ENCODE measurements at places on chromosomes 11 and 22.

DNA sequence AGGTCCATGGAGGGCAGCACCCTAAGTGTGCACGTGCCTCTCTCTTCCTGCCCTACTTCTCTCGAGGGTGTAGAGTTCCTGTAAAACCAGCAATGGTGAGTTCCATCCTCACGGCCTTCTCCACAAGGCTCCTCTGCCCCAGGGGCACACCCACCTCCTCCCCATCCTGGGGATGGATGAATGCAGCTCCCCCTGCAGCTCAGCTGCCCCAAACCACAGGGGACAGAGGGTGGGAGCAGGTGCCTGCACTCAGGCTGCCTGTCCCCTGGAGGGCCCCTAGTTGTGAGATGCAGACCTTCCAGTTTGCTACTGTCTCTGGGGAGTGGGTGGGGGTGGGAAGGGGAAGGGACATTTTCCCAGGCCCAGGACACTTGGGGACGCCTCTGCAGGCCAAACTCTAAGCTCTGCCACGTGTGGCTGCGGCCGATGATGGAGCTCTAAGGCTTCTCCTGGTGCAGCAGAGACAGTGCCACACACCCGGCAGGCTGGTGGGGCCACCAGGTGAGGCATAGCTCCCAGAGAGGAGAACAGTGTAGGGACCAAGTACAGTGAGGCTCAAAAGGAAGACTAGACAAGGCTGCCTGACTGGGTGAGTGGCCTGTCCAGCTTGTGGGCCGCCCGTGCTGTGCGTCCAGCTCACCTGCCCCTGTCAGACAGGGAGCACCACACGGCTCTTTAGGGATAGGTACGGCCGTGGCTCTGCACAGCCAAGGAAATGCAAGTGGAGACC, 540.9 kb downstream of the TBC1D22A start:
- no peak for DNase-seq

DNA sequence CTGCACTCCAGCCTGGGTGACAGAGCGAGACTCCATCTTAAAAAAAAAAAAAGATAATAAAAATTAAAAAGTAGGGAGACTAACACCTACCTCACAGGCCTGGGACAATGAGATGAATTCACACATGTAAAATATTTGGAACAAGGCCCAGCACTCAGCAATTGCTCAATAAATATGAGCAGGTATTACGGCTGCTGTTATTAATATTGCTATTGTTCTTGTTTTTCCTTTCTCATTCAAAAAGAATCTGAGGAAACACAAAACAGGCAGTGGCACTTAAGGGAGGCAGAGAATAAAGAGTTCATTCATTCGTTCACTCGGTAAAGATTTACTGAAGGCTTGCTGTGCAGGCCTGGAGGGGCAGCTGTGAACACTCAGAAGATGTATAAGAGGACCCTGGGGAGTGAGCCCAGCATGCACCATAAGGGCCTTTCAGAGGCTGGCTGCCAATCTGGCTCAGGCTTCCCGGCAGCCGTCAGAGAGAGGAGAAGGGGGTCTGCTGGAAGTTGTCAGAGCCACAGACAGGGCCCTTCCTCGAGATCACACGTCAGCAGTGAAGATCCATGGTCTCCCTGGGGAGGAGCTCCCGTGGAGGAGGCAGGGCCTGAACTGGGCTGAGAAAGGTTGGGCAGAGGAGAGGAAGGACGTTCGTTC, 51.6 kb upstream of the TCF20 start:
- no peak for DNase-seq

DNA sequence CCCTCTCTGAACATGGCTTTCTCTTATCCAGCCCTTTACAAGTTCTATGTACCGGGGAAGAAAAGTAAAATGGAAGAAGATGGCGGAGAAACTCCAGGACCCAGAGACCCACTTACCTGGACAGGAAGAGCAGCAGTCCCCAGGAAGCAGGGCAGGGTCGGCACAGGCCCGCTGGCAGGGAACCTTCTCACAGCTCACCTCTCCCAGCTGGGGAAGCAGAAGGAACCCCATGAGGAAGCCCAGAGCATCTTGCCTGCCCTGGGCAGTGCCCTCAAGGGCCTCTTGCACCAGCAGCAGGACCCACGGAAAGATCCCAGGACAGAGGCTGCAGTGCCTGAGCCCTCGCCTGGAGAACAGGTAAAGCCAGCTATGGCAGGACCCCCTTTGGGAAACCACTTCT, 23.4 kb downstream of the PGA5 start:
- DNase-seq, result no peak

DNA sequence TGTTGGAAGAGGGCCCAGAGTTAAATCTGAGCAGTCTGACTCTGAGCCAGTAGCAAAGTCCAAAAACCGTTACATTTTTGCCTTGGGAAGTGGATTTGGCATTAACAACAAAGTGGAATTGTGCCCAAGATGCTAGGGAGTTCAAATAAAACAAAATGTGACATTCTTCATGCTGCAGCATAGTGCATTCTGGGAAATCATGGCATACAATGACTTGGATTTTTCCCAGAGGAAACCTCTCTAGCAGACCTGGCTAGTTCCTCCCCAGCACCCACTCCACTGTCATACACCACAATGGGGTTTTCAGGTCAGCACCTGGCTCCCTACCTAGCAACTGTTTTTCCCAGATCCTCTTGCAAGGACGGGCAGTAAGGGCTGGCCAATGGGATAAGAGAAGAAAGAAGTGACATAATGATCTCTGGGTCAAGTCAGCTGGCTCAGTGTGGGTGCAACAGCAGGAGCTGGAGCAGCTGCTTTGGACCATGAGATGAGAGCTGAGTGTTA, 24.8 kb upstream of the CYB5R3 start:
- DNase-seq, result peak; percentile 50

DNA sequence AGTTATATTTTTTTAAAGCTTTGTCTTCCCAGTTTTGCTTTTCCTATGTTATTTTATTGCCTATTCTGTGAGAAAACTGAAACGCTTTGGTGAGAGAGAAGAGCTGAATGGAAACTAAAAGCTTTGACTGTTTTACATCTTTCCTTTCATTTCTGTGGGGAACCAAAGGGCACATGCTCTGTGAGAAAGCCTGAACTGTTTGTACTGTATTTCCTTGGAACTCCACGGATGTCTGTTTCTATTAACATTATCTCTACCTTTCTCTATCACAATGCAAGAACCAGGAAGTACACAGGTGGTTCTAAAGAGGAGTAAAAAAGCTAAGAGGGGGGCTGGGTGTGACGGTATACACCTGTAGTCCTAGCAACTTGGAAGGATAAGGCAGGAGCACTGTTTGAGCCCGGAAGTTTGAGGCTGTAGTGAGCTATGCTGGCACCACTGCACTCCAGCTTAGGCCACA, 43.8 kb downstream of the CELF1 start:
- DNase-seq, result no peak

GRCh38 chr22:43528601-43529360, 117.0 kb downstream of the MPPED1 start:
- DNase-seq, result no peak

DNA sequence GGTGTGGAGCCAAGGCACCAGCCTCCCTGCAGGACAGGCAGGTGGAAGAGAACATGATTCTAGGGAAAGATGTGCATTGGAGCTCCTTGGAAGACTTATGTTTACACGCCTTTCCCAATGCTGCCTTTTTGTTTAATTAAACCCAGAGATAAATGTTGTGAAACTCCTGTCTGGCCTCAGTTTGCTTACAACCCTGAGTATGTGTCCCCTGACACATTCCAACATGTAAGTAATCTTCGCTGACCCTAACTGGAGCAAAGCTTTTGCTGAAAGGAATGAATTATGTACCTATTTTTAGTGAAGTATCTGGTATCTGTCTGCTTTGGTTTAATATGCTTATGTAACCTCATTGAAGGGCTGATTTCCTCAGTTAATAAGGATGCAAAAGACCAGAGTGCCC, 56.7 kb downstream of the APIP start:
- DNase-seq, result no peak

- DNase-seq, result no peak
These were observed 12.3 kb downstream of the MB start for GRCh38 chr22:35604621-35605368.

GRCh38 chr11:34344410-34344767, 13.4 kb downstream of the ABTB2 start:
- DNase-seq, result no peak

GRCh38 chr22:38398609-38399461, 56.2 kb downstream of the KCNJ4 start:
- peak; percentile 63 for DNase-seq

- no peak for DNase-seq
These were observed 4.9 kb upstream of the TAGLN start for GRCh38 chr11:117194267-117194666.

DNA sequence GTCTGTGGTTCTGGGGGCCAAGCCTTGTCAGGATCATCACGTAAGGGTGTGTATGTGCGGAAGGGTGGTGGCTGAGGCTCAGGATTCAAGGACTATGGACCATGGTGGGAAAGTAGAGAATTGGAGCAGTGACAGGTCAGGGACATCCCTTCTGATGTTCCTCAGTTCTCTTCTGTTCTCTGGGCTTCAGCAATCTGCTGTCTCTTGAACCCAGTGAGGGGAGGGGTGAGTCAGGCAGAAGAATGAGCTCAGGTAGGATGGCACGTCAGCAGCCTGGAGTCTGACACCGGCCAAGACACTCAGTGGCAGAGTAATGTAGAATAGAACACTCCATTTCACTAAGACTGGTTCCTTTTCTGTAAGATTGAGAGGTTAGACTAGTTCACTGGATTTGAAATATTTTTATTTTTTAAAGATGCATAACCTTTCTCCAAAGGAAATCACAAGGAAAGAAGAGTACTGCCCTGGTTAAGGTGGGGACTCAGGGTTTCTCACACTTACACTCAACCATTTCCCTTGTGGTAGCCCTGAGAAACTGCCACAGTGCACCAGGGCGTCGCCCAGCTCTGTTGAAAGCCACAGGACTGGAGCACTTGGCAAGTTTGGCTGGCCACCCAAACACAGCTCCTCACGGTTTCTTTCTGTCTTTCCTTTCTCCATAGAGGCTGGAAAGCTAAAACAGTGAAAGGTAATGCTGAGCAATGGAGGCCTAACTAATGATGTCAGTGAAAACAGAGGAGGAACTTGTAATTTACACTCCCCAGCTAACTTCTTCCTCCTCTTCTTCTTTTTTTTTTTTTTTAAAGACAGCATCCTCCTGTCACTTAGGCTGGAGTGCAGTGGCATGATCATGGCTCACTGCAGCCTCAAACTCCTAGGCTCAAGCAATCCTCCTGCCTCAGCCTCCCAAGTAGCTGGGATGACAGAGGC, 23.1 kb upstream of the MICAL2 start:
- DNase-seq, result no peak

DNA sequence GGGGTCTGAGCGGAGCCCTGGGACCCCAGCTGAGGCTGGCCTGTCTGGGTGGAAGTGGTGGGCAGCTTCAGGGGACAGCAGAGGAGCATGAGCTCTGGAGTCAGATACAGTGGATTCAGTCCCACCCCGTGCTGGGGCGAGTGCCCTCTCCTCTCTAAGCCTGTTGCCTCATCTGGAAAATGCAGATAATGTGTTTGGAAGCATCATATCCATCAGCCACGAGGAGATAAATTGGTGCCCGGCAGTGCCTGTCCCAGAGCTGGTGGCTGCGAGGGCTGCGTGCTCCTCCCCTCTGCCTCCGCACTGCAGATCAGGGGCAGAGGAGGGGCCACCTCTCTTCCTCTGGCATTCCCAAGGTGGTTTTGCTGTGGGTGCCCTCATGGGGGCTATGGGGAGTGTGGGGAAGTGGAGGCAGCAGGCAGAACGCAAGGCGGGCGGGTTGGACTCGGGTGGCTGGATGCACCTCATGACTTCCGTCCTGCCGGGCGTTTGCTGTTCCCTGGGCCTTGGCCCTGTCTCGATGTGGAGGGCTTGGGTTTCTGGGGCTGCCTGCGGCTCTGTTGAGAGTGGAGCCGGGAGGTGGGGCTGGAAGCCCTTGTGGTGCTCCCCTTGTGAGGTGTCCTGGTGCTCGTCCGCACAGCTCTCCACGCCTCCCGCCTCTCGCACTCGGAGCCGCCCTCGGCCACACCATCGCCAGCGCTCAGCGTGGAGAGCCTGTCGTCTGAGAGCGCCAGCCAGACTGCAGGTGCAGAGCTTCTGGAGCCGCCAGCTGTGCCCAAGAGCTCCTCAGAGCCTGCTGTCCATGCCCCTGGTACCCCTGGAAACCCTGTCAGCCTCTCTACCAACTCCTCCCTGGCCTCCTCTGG, 20.9 kb downstream of the MICALL1 start:
- no peak for DNase-seq

GRCh38 chr11:95556011-95556341, 233.6 kb downstream of the FAM76B start:
- no peak for DNase-seq

DNA sequence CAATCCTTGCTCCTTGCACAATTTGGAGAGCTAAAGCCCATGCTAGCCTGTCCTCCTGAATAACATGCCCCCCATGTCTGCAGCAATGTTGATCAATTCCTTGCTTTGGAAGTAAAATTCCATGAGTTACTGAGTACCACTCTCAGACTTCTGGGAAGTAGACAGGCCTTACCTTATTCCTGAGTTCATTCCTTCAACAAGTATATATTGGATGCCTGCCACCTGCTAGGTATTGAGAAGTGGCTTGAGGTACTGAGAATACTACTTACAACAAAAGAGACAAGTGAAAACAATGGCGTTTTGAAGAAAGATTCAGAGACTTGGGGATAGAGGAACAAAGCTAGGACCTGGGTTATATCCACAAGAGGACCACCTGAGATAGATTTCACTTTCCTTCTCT, 12.4 kb downstream of the PATE2 start:
- no peak for DNase-seq

DNA sequence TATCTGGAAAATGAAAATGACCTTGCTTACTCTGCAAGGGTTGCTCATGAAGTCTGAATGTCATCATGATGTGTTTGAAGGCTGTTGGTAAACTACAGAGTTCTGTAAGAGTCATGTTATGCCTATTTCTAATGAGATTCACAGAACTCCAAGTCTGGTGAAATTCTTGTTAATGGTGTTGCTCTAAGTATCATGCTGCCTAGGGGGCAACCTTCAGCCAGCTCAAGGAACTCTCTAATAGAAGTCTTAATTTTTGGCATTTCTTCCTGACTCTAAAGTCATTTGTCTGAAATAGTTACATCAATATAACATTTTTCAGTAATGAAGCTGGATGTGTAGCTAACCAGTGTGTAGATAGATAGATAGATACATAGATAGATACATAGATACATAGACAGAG, 302.8 kb downstream of the FAT3 start:
- DNase-seq, result no peak

GRCh38 chr22:36727927-36728488, 24.5 kb upstream of the CACNG2 start:
- DNase-seq, result no peak

GRCh38 chr11:75797116-75797515, 17.9 kb upstream of the UVRAG start:
- no peak for DNase-seq

- DNase-seq, result no peak
These were observed 16.5 kb upstream of the FXYD2 start for GRCh38 chr11:117840881-117841550.

- no peak for DNase-seq
These were observed 663.0 kb downstream of the KCNA4 start for GRCh38 chr11:29353833-29354232.

DNA sequence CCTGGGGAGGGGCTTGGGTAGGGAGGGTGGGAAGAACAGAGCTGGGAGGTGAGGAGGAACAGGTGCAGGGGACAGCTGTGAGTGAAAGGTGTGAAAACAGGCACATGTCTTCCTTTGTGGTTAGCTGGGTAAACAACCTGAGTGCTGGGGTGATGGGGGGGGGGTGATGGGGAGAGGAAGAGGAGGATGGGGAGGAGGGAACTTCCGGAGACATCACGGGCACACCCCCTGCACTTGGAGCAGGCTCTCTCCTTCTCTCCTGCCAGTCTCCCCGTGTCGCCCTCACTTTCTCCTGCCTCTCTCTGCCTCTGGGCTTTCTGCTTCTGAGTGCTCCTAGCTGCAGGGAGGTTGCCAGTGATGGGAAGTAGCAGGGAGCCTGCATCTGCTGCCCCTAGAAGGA, 8.8 kb downstream of the CXCR5 start:
- DNase-seq, result peak; percentile 90

Measured in NCI-H510A treated with DMSO at 0.1 percent for 48 hours (cell line).